ENCODE measurements at places on chromosomes 16 and 17. TPM values are rescaled to one million over a fixed set of nuclear protein-coding genes. Genes with fewer than 3 reads are reported as not detected.

Gene C16orf96
- polyA plus RNA-seq: 0.33 TPM

Gene STH
- polyA plus RNA-seq: not detected

Gene IRX6
- 5.5 TPM for polyA plus RNA-seq

DNA sequence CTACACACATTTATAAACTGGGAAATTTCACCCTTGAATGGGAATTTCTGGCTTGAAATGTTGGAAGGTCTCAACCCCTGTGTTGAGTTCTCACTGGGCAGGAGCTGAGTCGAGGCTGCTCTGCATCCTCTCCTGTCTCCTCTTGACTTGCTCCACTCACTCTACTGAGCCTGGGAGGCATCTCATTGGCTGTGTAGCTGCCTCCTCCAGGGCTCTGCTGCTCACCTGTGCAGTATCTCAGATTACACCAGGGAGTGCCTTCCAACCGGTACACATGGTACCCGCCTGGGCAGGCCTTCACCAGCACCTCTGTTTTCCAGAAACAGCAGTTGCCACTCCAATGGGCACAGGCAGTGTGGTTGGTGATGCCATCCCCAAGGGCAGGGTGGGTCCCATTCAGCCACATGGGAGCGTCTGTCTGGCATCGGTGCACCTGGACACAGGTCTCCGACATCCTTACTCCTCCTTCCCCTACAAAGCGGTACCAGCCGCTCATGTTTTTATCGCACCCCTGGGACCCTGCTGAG lies 3.7 kb downstream of the GP2 start:
- DNase-seq: no peak

GRCh38 chr16:65619606-65620005 lies 497.7 kb upstream of the CDH11 start:
- no peak for DNase-seq

Measured in left kidney (tissue), 8 donors.